ENCODE measurements at places on chromosomes 12 and 14. TPM values are rescaled to one million over a fixed set of nuclear protein-coding genes. Genes with fewer than 3 reads are reported as not detected.

TDG gene
- total RNA-seq: 24.9 TPM

UBE2N gene
- total RNA-seq: 116 TPM

HPD gene
- total RNA-seq: not detected

SMCO2 gene
- 0.55 TPM for total RNA-seq

FOXA1 gene
- 0.17 TPM for total RNA-seq

DACT1 gene
- 15.1 TPM for total RNA-seq

SCARB1 gene
- total RNA-seq: 13.4 TPM

BEST3 gene
- not detected for total RNA-seq

SOAT2 gene
- total RNA-seq: 7.9 TPM
